HFF-Myc (cell line): ENCODE measurements at places on chromosomes 7 and 10.

DNA sequence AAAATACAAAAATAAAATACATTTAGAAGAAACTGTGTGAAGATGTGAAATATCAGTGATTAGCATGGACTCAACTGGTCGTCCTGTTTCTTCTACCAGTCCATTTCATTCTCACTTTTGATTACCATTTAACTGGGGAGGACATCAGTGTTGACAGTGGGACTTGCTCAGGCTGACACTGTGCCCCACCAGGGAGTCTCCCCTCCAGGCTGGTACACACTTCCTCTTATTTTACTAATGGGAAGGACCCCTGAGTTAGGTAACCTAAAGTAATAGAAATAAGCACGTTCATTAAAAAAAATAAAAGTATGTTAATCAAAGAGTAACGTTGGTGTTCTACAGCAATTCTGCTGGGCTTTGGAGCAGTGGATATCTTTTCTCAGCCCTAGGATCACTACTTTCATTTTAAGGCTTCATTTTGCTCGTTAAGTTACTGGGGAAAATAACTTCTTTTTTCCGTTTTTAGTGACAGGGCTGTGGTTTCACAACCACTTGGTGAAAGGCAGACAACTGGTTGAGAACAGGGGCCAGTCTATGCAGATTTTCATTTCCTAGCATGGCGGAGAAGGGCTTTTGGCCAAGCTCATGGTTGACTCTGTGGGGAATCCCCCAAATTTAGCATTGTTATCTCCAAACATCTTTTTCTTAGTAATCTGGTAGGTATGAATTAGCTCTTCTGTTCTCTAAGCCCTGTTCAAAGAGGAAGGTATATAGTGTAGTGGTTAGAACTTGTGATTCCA, 2.1 kb downstream of the SNX10 start:
- no peak for DNase-seq

DNA sequence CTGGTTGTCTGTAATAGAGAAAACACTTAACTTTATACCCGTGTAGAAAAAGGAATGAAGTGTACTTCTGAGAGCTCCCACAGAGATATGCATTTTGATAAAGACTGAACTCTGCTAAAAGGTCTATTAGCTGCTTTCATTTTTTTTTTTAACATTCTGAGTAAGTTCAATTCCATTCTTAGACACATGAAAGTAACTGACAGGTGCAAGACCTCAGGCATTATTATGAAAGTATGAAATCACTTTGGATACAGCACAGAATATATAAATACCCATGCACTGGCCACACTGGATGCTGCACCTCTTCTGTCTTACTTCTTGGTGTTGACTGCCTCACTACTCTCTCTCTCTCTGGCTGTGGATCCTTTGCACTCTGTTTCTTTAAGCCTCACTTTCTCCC, 46.2 kb downstream of the VWDE start:
- DNase-seq = no peak

DNA sequence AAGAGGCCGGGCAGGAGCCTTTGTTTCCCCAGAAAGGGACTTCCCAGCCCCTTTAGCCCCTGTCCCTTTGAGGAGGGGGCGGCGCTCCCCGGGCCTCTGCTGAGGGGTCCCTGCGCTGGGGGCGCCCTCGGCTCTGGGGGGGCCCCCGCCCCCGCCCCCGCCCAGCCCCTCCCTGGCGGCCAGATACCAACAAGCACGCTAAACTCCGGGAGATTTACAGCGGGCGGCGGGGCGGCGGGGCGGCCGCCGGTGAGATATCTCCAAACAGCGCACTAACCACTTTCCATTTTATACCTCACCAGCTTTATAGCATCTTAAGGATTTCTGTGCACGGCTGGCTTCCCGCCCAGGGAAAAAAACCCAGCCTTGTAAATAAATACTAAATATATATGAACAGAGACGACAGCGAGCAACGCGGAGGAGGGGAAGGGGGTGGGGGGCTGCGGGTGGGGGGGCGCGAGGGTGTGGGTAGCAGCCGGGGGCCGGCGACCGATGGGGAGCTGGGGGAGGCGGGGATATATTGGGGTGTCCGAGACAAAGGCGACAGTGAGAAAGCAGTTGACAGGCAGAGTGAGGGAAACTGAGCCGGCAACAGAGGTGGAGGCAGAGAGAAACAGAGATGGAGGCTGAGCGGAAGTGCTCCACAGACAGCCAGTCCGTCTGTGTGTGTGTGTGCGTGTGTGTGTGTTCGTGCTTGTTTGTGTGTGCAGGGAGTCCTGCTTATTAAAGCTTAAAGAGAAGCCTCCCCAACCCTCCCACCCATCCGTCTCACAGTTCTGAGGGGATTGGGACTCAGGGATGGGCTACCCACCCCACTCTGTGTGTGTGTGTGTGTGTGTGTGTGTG, 85.8 kb downstream of the HIF1AN start:
- no peak for DNase-seq

- DNase-seq = no peak
Measured at GRCh38 chr10:1776127-1776662, 38.9 kb upstream of the ADARB2 start.

GRCh38 chr10:116752969-116753665, 10.8 kb upstream of the HSPA12A start:
- DNase-seq = no peak

GRCh38 chr7:101823096-101823495, 5.7 kb downstream of the CUX1 start:
- DNase-seq = no peak

- no peak for DNase-seq
Measured at GRCh38 chr10:3689871-3690510, 95.0 kb downstream of the KLF6 start.

- no peak for DNase-seq
Measured at GRCh38 chr10:80184291-80184690, 21.0 kb downstream of the ANXA11 start.

- DNase-seq = no peak
Measured at GRCh38 chr7:134044682-134045081, 82.5 kb upstream of the LRGUK start.

GRCh38 chr10:49696311-49696710, 16.9 kb downstream of the C10orf53 start:
- no peak for DNase-seq

DNA sequence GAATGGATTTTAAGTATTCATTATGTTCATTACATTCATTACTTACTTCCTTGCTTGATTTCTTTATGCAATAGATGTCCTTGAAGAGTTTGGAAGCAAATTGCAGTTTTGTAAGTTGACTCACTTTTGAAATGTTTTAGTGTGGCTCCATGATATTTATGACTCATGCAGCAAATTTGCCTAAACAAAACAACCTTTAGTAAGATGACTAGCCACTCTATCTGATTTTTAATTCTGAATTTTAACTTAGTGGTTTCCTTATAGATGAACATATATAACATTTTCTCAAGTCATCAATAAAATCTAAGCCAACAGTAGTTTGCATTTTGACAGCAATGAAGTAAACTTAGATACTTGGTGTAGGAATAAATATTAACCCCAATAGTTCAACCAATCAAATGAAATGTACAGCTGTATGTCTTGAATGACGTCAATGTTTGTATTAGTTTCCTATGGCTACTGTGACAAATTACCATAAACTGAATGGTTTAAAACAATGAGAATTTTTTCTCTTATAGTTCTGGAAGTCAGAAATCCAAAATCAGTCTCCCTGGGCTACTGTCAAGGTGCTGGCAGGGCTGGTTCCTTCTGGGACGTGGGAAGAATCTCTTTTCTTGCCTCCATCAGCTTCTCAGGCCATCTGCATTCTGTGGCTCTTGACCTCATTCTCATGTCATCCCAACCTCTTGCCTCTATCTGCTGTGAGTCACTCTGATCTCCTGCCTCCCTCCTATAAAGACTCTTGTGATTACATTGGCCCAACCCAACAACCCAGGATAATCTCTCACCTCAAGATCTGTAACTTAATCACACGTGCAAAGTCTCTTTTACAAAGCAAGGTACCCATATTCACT, 73.4 kb downstream of the AHR start:
- peak; percentile 85 for DNase-seq

GRCh38 chr10:7265396-7266123, 145.3 kb downstream of the SFMBT2 start:
- DNase-seq = no peak

GRCh38 chr7:150856303-150857275, 4.3 kb downstream of the AOC1 start:
- DNase-seq = no peak

DNA sequence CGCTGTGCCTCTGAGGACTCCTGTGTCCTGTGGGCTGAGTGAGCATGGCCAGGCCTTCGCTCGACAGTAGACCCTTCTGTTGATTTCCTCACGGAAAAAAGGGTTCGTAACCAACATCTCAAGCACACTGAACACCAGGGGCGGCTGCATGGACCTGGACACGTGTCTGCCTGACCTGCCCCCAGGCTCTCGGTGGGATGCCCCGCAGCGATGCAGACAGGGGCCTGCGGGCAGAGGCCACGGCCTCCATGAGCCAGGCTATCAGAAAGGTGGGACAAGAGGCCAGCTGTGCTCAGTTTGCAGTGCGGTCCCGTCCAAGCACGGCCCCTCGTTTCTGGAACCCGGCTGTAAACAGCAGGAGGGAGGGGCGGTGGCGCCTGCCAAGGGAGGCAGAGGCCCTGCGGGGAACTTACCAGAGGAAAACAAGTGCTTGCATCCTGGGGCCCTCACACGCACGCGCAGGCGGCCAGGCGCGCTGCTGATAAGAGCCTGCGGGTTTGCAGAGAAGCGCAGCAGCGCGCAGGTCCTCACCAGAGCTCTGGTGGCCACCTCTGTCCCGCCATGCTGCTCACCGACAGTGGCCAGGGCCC, 10.6 kb downstream of the GPR146 start:
- DNase-seq = no peak

DNA sequence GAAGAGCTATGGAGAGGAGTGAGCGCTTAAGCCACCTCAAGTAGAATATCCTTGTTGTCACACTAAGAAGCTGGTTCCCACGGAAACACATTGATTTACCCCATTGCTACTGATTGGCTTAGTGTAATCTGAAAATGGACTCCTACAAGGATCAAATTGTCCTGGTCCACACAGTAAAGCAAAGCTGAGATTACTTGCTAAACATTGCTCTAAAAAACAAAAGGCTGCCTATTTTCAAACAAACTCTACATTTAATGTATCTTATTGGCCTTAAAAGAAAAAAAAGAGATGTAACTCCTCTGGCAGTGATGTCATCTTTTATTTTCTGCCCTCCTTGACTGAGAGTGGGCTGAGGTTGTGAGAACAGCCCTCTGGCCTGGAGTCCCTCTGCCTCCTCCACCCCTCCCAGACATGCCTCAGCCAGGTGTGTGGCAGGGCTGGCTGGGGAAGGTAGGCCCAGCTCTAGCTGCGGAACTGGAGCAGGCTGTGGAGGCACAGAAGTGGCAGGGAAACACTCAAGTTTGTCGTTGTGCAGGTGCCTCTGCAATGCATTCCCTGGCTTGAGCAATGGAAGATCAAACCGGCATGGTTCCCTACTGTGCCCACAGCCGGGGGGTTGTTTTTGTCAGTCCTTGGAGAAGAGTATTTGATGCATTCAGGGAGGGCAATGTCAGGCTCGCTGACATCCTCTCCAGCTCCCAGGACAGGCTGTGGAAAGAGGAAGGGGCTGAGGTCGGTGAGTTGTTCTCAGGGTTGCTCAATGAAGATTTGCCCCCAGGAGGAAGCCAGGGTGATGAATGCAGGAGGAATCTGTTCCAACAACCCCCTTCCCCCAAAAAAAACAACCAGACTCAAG, 9.1 kb downstream of the KLF6 start:
- no peak for DNase-seq

GRCh38 chr7:20193242-20193777, 23.9 kb downstream of the MACC1 start:
- no peak for DNase-seq

DNA sequence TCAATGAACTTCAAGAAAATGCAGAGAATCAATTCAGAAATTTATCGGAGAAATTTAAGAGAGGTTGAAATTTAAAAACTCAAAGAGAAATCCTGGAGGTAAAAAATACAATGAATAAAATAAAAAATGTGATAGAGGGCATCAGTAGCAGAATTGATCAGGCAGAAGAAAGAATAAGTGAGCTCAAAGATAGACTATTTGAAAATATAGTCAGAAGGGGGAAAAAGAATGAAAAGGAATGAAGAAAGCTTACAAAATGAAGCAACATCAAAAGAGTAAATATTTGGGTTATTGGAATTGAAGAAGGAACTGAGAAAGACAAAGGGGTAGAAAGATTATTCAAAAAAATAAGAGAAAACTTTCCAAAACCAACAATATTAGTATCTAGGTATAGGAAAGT, 291.4 kb downstream of the SH2D4B start:
- DNase-seq = no peak

DNA sequence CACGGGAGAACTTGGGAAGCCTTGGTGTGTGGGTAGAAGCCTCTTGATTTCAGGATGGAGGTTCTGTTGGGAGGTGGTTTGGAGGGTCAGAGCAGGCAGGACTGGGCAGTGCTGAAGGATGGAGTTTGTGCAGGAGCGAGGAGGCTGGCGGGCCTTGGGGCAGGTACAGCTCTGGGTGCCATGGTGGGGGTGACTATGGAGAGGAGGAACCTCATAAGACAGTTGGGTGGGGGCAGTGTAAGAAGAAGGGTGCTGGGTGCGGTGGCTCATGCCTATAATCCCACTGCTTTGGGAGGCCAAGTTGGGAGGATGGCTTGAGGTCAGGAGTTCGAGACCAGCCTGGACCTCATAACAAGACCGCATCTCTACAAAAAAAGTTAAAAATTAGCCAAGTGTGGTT, 54.7 kb upstream of the GTF2IRD1 start:
- DNase-seq = no peak

DNA sequence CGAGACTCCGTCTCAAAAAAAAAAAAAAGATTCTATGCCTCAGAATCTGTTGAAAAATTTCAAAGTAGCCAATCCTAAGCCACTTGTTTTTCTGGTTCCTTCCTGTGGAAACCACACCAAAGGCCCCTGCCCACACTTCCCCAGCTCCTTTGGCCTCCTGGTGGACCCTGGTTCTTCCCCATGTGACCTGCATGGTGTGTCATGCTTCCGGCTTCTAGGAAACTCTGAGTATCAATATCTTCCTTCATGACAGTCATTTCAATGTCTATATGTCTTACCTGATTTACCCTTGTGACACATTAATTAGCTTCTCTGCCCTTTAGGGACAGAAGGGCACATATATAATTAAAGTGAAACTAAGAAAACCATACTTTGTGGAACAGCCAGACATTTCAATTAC, 80.4 kb upstream of the GRB10 start:
- DNase-seq = no peak

DNA sequence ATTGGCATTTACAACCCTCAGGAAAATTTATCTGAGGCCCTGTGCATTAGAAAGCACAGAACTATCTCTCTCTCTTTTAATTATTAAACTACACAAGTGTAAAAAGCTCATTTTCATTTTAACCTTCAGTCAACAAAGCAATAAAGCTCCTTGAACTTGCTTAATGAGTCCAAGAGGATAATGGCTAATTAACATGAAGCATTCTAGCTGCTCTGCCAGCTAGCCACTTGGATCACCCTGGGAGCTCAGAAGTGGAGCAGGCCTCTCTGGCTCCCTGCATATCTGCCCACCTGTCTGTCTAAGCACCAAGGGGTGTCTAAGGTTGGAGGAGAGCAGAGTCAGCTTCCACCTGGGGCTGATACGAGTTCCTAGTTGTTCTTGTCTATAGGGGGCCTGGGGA, 56.0 kb upstream of the SLC35G1 start:
- DNase-seq = no peak
